CMK (cell line): ENCODE measurements at places on chromosomes 12 and 14.

GRCh38 chr12:45695606-45696005 is 33.9 kb upstream of the ARID2 start:
- no peak for DNase-seq

GRCh38 chr12:119843100-119843499 is 34.0 kb downstream of the CIT start:
- no peak for DNase-seq

DNA sequence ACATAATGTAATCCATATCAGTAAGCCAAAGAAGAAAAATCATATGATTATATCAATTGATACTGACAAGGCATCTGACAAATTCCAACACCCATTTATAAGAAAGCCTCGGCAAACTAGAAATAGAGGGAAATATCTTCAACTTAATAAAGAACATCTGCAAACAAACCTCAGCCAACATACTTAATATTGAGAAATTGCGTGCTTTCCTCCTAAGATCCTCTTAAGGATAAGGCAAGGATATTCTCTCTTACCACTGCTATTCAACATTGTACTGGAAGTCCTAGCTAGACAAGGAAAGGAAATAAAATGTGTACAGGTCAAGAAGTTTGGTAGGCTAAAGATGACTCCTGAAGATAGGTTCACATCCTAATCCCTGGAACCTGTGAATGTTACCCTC is 115.9 kb downstream of the DERA start:
- DNase-seq: no peak

- peak; percentile 18 for DNase-seq
These were observed 60.6 kb upstream of the TCL1A start for GRCh38 chr14:95774265-95775160.

GRCh38 chr12:102107970-102108369 is 11.9 kb downstream of the NUP37 start:
- DNase-seq: no peak

DNA sequence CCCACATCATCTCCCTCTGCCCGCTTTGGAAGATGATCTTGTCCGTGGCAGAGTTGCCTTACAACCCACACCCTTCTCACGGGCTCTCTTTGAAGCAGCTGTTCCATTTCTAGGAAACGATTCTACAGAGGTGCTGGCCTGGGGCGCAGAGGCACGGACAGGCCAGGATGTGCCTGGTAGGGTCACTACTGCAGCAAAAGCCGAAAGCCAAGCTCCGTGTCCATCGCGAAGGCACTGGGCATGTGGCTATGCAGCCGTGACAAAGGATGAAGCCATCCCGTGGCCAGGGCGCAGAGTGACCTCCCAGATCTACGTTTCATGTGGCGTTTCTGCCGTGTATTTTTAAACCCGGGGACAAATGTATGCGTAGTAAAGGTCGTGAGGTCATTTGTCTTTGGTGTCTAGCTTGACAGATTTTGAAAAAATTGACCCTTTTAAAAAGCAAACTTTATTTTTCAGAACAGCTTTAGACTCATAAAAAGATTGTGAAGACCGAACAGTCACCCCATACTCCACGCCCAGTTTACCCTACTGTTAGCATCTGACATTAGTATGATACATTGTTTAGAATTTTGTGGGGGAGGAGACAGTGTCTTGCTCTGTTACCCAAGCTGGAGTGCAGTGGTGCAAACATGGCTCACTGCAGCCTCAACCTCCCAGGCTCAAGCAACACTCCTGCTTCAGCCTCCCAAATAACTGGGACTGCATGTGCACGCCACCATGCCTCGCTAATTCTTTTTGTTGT is 40.4 kb upstream of the NCOR2 start:
- DNase-seq: no peak

GRCh38 chr12:104662203-104662602 is 205.5 kb downstream of the CHST11 start:
- no peak for DNase-seq

DNA sequence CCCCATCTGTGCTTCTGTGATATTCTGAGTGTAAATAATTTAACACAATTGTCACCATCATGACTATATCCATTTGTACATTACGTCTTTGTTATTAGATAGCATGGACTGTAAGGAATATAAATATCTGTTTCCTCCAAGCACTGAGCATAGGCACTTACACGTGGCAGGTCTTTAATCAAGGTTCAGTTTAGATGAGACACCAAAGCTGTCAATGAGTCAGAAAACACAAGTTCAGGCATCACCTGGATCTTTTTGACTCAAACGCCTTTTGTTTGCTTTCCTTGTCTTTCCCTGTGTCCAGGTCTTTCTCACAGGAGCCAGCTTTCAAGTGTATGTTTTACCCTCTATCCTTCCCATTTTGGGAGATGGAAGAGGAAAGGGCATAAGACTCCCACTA is 163.2 kb upstream of the CCDC198 start:
- DNase-seq: no peak

DNA sequence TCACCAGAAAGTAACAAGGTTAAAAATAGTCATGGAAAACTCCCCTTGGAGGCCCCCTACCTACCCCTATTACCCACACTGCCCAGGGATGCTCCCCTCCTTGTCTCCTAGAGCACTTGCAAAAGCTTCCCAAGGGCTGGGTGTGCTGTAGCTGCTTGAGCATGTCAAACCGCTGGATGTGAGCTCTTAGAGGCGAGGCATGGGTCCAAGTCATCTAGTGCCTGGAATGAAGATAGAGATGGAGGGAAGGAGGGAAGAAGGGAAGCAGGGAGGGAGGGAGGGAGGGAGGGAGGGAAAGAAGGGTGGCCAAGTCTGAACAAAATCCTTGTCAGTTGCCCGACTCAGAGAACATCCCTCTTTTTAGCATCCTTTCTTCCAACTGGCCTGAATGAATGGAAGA is 43.1 kb downstream of the LTBP2 start:
- no peak for DNase-seq

- DNase-seq: no peak
These were observed 148.2 kb downstream of the ADGRD1 start for GRCh38 chr12:131101703-131102492.

DNA sequence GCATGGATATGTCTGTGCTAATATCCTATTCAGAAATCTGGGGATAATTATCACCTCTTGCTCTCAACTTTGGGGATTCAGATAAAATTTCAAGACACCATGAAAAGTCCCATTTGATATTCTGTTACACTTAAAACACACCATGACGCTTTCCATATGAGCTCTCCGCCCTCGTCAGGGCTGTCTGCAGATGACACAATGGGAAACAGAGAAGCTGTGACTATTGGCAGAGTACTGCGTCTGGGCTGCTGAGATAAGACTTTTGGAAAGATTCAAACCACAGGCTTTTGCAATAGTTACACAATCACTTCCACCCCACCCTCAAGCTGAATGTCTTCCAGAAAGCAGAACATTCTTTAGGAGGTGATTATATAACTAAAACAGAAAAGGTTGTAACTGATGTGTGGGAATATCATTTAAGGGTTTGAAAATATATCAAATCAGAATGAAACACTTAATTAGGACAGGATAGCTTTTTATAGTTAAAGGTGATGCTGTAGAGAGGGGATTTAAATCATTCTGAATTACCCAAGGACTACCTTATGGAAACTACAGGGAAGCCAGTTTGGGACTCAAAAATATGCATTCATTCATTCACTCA is 75.3 kb upstream of the TMPO start:
- peak; percentile 58 for DNase-seq

DNA sequence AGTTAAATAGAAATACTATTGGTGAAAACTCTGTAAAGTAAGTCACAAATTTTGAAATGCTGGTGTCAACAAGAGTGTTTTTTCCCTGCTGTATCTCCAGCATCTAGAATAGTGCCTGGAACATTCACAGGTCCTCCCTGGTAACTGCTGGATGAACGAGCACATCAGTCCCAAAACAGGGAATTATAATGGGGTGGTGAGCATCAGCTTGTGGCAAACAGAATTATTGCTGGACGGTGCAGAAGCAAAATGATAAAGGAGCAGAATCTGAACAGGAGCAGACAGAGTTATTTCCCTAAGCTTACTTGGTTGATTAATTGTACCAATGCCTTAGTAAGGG is 129.9 kb downstream of the GRIP1 start:
- DNase-seq: no peak
